Substantia nigra (tissue), 51 donors: ENCODE measurements at places on chromosomes 12 and 14.

- no peak for DNase-seq
Measured at GRCh38 chr14:36509069-36509917, 10.7 kb downstream of the NKX2-1 start.

DNA sequence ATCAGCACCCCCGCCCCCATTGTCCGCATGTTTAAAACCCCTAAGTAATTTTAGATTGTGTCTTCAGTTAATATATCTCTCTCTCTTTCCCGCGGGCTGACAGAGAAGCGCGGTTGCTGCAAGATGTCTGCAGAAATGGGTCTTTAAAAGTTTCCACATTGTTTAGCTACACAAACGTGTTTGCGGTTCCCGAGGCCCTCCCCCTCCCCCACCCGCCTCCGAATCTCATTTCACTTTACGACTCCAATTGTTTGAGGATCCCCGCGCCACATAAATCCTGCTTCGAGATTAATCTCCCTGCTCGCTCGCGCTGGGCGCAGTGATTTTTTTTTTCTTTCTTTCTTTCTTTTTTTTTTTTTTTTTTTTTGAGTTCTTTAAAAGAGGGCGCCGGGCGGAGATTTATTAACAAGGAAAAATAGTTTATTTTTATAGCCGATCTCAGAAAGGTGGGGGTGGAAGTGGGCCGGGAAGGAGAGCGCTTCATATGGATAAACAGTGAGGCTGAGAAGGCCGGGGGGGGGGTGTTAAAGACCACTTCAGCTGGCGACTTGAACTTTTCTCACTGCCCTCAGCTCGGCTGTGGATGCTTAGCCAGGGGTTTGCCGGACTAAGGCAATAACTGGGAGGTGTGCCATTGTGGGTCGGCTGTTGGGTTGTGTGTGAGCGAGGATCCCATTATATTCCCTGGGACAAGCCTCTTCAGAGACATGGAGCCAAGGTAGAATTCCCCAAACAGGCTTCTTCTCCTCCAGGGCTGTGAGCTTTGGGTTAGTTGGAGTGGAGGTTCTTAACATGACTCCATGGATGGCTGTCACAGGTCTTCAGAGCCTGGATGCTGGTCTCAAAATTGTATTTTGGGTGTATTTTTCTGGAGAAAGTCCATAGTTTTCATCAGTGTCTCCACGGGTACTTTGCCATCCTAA, 39.7 kb upstream of the TBX5 start:
- DNase-seq, result no peak

DNA sequence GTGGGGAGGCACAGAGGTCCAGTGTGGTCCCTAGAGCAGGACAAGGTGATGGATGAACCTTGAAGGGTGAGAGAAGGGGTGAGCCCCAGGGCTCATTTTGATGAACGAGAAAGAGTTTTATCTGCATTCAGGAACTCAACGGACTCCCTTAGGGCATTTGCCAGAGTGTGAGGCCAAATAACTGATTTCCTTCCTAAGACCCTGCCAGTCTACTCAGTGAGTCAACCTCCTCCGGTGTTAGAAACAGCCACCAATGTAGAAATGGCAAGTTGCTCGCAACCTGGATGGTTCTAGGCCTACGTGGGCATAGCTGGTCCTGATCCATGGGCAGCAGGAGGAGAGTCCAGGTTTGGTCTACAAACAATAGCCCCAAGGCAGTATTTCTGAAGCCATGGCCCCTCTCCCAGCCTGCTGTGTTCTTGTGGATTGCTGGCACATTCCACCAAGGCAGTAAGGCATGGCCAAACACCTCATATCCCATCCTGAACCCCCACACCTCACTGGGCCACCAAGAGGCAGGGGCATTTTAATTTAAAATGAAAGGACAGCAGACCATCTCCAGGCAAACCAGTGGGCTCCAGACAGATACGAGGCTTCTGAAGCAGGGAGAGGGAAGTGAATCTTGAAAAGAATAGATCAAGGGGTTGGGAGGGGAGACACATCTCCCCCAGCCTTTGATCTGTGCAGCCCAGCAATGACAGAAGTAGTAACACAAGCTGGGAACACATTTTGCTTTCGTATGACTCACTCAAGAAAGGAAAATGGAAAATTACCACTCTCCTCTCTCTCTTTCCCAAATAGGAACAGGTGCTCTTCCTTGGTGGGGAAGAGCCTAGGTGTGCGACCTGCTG, 25.4 kb upstream of the TESC start:
- no peak for DNase-seq

DNA sequence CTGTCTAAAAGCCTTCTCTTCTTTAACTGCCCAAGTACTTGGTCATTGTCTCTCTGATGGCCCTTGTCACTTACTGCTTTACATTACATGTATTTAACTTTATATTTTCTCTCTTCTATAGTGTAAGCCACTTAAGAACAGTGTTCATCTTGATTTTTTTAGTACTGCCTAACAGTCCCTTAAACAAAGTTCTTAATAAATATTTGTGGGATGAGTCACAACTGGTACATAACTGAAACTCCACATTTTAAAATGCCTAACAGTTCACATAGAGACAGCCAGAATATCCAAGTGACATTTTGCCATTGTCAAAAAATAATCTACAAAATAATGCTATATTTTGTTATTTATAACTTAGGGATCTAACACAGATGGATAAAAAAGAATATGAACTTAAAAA, 146.6 kb downstream of the STXBP6 start:
- DNase-seq, result no peak

- no peak for DNase-seq
Measured at GRCh38 chr12:1608713-1609119, 14.3 kb upstream of the FBXL14 start.

DNA sequence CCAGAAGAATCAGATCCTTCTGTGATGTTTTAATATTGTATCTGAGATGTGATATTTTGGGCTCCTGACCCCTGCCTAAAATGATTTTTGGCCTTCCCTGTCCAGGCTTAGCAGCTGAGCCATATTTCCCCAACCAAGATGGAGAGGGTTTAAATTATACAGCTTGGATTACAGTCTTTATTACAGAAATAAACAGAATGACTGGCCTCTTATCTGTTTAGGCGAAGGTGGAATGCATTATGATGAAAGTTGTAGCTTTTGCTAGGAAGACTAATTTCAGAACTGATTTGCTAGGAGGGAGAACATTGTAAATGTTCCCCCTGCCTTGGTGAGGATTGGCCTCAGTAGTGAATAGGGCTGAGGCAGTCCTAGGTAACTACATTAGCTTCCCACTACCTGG, 23.3 kb downstream of the BMAL2 start:
- no peak for DNase-seq

DNA sequence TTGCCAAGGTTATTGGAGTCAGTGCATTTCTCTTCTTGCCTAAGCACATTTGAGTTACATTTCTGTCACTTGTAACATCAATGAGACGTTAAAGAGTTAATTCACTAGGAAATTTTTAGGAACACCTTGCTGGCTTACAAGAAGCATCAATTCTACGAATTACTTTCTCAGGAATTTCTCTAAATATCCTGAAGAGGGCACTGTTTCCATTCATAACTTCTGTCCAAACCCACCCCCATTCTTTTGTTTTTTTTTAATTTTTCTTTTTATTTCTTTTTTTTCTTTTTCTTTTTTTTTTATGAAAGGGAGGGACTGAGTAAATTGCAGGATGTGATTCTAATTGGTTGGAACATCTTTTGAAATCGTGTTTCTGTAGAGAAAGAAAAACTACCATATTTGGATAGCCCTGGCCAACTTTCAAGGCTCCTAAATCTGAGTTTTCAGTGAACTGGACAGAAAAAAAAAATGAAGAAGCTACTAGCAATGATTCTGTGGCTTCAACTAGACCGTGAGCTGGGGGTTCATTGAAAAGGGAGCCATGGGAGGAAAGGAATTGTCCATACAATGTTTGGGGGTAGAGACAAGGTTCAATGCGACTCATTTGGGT, 285.3 kb downstream of the DAD1 start:
- DNase-seq, result no peak

GRCh38 chr14:31489691-31490090, 1.9 kb upstream of the GPR33 start:
- DNase-seq, result no peak

DNA sequence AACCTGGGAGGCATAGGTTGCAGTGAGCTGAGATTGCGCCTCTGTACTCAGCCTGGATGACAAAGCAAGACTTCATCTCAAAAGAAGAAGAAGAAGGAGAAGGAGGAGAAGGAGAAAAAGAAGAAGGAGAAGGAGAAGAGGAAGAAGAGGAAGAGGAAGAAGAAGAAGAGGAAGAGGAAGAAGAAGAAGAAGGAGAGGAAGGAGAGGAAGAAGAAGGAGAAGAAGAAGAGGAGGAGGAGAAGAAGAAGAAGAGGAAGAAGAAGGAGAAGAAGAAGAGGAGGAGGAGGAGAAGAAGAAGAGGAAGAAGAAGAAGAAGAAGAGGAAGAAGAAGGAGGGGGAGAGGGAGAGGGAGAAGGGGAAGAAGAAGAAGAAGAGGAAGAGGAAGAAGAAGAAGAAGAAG, 12.9 kb upstream of the KRT8 start:
- DNase-seq, result no peak

DNA sequence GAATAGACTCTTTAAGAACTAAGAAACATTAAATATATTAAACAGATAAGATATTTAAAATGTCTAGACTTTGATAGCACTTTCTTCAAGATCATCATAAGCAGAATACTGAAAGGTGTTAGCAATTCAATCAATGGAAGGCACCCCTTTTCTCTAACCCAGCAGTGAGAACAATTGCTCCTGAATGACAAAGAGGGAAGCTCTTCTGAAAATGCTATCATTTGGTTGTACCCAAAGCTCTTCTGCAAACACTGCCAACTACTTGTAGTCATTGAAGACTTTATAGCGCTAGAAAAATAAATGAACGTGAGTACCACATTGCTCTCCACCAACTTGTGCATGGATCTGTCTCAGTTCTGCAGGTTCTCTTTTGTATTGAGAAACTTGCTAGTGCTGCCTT, 62.2 kb upstream of the LMO3 start:
- no peak for DNase-seq

DNA sequence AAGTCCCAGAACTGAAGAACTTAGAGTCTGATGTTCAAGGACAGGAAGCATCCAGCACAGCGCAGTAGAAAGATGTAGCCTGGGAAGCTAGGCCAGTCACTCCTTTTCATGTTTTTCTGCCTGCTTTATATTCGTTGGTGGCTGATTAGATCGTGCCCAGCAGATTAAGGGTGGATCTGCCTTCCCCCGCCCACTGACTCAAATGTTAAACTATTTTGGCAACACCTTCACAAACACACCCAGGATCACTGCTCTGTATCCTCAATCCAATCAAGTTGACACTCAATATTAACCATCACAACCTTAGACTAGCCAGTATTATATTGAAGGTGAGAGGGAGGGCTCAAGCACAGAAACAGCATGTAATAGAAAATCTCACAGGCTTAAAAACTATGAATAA, 222.9 kb downstream of the C12orf50 start:
- DNase-seq, result no peak

GRCh38 chr12:77102691-77103090, 37.3 kb upstream of the E2F7 start:
- DNase-seq, result no peak
